Left renal pelvis (tissue), 4 donors: ENCODE measurements at places on chromosomes 12 and 14.

- no peak for DNase-seq
Measured at GRCh38 chr14:25032092-25032784, 17.7 kb downstream of the STXBP6 start.

DNA sequence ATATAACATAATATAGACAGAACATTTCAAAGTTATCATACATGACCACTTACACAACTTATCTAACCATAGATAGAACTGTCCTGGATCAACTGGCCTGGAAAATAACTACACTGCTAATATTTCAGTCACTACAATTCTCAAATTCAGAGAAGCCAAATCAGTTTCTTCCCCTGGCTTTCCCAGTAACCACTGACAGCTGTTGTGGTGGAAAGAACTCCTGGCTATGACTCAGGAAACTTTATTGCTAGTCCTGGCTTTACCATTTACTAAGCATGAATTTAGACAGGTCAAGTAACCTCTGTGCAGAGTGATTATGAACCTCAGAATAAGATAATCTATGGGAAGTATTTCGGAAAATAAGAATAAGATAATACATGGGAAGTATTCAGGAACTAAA is 244.9 kb upstream of the DIO2 start:
- no peak for DNase-seq

DNA sequence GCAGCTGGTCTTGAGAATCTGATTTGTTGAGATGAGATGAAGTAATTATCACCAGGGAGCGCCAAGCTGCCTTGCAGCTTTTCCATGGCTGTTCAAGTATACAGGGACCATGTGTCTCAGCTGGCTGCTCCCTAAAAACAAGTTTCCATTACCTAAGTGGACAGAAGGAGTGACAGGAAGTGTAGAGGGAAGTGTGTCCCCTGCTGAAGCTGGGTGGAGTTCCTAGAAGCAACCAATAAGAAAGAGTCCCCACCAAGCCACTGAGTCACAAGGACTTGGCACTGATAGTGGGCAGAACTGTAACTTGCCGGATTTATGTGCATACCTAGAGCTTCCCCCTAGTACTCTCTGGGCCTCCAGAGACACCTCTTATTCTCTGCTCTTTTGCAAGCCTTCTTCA is 1.5 kb upstream of the GPX2 start:
- no peak for DNase-seq

DNA sequence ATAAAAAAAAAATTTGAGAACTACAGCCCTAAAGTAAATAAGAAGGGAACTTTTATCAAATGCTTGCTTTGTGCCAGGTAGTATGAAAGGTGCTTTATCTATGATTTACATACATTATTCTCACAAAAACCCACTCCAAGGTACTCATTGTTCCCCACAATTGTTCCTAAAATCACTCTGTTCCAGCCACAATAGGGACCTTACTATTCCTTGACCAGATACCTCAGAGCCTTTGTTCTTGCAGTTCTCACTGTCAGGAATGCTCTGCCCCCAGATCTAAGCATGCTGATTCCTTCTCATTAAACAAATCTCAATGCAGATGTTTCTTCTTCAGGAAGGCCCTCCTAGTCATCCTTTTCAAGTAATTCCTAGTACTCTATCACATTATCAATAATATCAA is 60.2 kb downstream of the PPP1R12A start:
- no peak for DNase-seq

GRCh38 chr12:96314723-96315122 is 85.5 kb downstream of the CDK17 start:
- DNase-seq = no peak

- DNase-seq = no peak
Measured at GRCh38 chr14:106222311-106222710, 695.9 kb downstream of the TMEM121 start.

- no peak for DNase-seq
Measured at GRCh38 chr14:95402176-95402575, 82.5 kb upstream of the CLMN start.

DNA sequence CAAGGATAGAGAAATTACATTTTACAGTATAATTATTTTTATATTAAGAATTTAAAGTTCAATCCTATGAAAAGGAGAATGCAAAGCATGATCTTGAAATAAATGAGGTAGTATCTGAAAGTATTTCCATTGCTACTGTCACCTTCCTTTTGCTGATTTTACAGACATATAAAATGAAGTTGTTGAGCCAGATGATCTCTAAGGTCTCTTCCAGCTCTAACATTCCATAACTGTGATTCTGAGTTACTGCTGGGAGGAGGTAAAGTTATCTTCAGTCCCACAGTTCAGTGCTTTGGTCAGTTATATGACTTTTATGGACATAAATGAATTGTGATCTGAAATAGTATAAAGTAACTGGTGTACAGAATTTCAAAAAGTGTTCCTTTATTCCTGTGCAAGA is 52.8 kb downstream of the SLC38A6 start:
- no peak for DNase-seq

- DNase-seq = no peak
Measured at GRCh38 chr12:65889144-65889880, 65.0 kb downstream of the HMGA2 start.

GRCh38 chr12:62537551-62537950 is 70.9 kb downstream of the MON2 start:
- no peak for DNase-seq

GRCh38 chr14:51883232-51883631 is 22.8 kb downstream of the GNG2 start:
- DNase-seq = no peak

DNA sequence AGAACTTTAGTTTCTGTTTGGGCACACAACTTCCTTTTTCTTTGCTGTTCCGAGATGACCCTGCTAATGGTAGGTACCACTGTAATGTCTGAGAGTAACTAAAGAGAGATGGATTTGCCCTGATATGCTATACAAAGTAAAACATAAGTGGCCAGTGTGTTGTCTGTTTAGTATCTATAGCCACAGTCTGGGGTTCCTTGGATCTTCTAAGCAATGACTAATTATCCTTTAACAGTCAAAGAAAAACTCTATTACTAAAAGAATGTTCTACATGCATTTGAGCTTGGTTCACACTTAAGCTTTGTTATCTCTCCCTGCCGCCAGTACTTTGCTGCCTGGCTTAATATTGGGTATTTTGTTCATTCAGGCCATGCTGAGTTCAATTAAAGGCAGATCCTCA is 1051.9 kb upstream of the FLRT2 start:
- DNase-seq = no peak

- no peak for DNase-seq
Measured at GRCh38 chr12:1429980-1430379, 164.4 kb downstream of the FBXL14 start.

- DNase-seq = no peak
Measured at GRCh38 chr12:110035534-110036104, 12.7 kb downstream of the C12orf76 start.

- no peak for DNase-seq
Measured at GRCh38 chr14:67519406-67519805, 13.7 kb upstream of the PLEKHH1 start.
